ENCODE measurements at places on chromosomes 4 and X.

DNA sequence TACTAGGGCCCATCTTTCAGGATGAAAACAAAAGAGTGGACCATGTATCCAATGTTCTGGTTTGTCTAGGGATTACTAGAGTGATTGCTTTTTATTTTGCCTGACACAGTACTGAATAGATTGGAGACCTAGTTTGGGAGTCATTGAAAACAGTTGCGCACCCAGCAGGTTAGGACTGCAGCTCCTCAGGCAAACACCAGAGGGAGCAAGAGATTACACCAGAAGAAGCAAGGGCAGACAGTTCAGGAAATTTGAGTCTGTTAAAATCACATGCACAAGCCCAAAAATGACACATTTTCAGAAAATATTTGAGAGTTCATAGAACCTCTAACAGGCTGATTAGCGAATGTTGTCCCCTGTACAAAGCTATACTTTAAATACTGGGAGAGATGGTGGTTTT lies 55.6 kb downstream of the CYLC1 start:
- no peak for DNase-seq

DNA sequence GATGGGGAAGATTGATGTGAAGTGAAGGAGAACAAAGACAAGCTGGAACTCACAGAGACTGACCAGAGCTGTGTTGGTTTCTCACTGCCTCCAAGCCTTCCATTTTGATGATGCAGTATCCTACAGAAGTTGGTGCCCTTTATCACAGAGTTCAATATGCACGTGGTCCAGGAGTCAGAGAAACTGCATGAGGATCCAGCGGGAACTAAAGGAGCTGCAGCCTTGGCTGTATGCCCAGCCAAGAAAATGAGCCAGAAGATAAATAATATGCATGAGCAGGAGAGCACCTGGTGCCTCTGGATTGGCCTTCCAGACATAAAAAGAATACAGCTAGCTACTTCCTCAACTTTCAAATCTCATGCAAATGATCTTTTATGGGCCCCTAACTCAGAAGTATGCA lies 44.3 kb upstream of the DCLK2 start:
- DNase-seq = no peak

DNA sequence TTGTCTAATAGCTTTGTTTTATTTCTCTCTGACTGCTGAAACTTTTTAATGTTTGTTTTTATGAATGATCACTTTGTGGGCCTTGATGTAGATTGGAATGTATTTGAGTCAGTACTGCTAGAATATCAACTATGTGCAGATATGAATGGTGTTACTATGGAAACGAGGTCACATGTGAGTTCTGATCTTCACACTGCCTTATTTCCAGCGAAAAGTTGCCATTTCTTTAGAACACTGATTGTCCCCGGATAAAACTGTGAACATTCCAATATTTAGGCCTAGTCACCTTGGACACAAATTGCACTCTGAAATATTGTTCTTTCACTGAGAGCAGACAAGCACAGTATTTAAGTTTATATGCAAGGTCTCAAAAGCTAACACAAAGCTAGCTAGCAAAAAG lies 27.2 kb upstream of the MAGED1 start:
- no peak for DNase-seq

DNA sequence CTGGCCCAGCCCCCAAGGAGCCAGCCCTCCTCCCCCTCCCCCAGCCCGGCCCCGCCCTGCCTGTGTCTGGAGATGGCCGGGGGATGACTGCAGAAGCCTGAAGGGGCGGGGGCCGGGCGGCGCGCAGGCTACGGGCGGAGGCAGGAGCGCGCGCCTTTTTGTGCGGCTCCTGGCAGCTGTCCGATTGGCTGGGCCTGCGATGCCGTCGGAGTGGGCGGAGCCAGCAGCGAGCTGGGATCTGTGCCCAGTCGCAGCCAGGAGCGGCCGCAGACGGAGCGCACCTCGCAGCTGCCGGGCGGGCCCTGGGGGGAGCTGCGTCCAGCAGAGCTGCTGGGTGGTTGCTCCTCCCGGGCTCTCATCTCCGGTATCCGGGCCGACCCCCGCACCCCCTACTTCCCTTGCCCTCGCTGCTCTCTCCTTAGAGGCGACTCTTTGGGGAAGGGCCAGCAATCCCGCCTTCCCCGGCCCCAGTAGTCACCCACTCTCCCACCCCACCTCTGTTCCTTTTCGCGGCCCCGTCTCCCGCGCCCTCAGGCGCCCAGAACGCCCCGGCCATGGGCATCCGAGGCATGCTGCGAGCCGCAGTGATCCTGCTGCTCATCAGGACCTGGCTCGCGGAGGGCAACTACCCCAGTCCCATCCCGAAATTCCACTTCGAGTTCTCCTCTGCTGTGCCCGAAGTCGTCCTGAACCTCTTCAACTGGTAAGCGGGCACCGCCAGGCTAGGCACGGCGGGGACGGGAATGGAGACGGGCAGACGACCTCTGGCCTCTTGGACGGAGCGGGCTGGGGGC lies at the start of gene GABRQ:
Gene GABRQ, plus strand, starts transcription at position 247 of the 794 bp plus-strand sequence. Its CDS starts 308 bp downstream, at position 555.
- DNase-seq = no peak

GRCh38 chr4:82780170-82780751 lies 18.3 kb downstream of the SCD5 start:
- DNase-seq = no peak

- DNase-seq = no peak
Observed at GRCh38 chr4:184417802-184418511, 56.4 kb downstream of the IRF2 start.

DNA sequence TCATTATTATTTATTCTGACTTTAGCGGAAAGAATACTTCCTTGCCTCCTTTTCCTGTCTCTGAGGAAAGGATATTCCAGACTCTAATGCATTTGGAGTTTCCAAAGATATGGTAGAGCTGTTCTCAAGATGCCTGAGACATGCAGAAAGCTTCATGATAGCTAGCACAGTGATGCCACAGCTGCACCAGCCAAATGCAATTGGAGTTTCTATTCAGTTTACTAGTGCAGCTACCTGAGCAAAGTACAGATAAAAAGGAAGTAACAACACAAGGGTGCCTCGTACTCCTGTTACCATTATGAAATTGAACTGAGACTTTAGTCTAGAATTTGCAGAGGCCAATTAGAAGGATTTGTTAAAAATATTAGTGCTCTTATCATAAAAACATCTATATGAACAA lies 57.5 kb upstream of the PARM1 start:
- DNase-seq = no peak
